NCI-H82 (cell line): ENCODE measurements at places on chromosomes 2 and 18.
A peak's percentile ranks its signal among the peaks of the same experiment; 100 is the strongest.

- no peak for DNase-seq
Measured at GRCh38 chr2:234885118-234885517, 66.7 kb upstream of the SH3BP4 start.

GRCh38 chr2:714005-714741 lies 37.0 kb upstream of the TMEM18 start:
- peak; percentile 65 for DNase-seq

DNA sequence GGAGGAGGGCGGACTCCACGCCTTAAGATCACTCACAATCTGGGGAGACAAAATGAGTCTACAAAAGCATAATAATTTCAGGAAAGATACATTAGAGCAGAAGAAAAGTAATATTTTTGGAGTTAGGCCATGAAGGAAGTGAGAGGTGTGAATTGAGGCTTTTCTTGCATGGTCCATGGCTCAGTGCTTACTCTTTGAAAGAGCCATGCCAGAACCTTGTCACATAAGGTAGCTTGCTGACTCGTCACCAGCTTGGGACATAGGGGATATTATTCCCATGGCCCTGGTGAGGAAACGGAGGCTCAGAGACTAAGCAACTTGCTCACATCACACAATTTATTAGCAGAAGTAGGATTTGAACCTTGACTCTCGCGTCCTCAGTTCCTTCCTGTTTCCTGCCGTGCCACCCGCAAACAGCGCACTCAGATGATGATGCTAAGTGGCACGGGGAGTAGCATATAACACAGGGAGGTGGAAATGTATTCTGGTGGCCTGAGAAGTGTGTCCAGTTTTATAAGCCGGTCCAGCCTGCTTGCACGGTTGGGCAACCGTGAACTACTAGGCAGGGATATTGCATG lies 312.2 kb upstream of the EPAS1 start:
- no peak for DNase-seq

DNA sequence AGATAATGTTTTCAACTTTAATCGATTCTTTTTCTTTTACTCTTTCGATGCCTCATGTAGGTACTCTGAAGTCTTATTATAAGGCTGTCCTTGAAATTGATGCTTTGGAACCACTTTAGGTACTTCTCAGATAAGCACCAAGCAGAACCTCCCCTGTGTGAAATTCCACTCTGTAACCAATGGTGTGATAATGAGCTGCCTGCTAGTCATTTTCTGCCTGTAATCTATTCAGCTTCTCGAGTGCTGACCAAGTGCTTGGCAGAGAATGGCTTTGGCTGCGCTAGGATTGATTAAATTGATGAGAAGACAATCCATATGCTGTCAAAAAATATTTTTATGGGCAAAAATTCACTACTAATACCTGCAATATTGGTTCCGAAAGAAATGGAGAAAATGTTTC lies 132.1 kb upstream of the STON1 start:
- no peak for DNase-seq

DNA sequence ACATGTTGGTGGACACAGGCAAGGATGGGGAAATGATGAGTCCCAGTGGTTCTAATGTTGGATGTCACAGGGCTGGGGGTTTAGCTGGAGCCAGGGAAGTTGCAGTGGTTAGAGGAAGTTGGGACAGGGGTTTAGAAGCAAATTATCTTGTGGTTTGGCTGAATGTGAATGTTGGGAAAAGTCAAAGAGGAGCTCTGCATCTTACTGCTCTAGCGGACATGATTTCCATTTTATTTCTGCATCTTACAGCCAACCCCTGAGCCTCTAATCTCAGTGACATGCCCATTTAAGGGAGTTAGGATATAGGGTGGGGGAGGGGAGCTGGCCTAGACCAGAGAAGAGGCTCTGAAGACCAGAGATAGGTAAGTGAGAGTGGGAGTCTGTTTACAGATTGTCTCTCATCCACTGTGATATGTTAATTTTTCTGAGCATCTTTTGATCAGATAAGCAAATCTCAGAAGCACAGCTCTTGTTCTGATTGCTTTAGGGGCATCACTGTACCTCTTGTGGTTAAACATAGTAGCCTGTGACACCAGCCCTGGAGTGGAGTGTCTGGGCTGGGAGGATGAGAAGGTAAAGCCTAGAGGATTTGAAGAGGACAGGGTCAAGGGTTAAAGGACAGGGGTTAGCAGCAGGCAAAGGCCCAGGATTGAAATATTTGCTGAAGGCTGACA lies 43.6 kb downstream of the SETBP1 start:
- DNase-seq: peak; percentile 43

- DNase-seq: peak; percentile 19
Measured at GRCh38 chr2:1987379-1987778, 243.1 kb upstream of the PXDN start.

GRCh38 chr2:9712263-9712662 lies 81.5 kb upstream of the YWHAQ start:
- DNase-seq: no peak

- no peak for DNase-seq
Measured at GRCh38 chr2:124668161-124668560, 643.1 kb downstream of the CNTNAP5 start.

- DNase-seq: no peak
Measured at GRCh38 chr2:23380562-23381065, 4.4 kb upstream of the KLHL29 start.
